AG09309 (cell line): ENCODE measurements at places on chromosomes 1 and 21.
A peak's percentile ranks its signal among the peaks of the same experiment; 100 is the strongest.

- DNase-seq: peak; percentile 17
These were observed 17.7 kb downstream of the NENF start for GRCh38 chr1:212450331-212450881.

DNA sequence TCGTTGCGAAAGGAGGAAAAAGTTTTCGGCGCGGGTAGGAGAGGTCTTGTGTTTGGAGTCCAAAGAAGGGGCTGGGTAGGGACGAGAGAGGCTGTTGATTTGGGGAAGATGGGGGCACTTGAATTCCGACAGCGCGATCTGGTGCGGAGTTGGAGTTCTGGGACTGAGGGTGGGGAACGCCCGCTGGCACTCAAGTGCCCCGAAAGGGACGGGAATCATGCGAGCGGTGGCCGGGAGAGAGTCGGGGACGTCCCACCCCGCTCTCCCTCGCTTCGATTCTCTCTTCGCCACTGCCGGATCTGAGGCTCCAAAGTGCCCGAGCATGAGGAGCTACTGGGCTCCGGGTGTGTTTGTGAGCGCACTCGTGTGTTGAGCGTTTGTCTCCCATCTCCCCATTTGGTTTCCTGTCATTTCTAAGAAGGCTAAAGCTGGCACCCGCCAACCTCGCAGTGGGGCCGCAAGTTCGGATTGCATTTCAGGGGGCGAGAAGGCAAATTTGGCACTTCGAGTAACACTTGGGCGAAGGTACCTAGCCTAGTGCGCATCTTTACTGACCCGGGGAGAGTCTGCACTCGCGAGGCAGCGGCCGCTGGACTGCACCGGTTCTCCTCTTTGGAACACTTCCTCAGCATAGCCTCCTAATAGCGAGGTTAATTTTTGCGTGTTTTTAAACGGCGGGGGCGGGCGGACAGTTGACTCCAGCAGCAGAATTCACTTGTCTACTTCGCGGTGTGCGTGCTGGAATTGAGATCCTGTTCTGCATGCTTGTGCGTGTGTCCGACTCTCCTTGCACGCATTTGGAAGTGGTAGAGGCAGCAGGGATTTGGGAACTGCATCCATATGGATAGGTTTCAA is 1.2 kb downstream of the CHRM3 start:
- DNase-seq: no peak

DNA sequence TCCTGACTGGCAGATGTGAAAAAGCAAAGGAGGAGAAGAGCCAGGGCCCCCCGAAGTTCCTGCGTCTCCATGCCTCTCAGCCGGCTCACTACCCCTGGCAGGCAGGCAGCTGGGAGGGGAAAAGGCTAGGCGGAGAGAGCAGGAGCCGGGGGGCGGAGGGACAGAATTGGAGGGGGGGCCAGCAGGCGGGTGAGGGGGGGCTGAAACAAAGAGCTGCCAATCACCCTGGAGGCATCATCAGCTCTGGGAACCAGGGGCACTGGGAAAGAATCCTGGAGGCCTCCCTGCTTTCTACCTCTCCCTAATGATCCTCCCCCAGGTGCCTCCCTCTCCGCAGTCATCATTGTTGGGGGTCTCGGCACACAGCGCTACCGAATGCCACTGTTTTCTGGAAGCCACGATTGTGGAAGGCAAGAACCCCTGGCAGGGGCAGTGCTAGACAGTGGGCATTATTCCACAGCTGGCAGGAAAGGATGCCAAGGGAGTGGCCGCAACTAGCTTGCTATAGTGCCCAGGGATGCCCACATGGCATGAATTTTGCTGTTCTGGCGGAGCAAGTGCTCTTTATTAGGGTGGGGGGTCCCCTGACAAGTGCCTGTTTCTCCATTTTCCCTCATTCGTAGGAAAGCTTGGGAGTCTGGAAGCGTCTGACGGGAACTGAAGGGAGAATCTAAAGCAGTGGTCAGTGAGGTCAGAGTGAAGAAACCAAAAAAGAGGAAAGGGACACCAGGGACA is at the start of gene THBS3:
Gene THBS3, minus strand, starts transcription at position 92 of the 735 bp plus-strand sequence. Its CDS starts 21 bp downstream, at position 71.
- no peak for DNase-seq

GRCh38 chr1:56321150-56321490 is 258.2 kb downstream of the PLPP3 start:
- no peak for DNase-seq
